ENCODE measurements at places on chromosomes 3 and 15.

DNA sequence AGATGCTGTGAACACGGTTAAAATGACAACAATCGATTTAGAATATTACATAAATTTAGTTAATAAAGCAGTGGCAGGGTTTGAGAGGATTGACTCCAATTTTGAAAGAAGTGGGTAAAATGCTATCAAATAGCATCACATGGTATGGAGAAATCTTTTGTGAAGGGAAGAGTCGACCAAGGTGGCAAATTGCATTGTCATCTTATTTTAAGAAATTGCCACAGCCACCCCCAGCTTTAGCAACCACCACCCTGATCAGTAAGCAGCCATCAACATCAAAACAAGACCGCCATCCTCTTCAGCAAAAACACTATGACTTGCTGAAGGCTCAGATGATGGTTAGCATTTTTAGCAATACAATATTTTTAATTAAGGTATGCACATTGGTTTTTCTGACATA is 5.7 kb upstream of the CCR5 start:
- DNase-seq: no peak

DNA sequence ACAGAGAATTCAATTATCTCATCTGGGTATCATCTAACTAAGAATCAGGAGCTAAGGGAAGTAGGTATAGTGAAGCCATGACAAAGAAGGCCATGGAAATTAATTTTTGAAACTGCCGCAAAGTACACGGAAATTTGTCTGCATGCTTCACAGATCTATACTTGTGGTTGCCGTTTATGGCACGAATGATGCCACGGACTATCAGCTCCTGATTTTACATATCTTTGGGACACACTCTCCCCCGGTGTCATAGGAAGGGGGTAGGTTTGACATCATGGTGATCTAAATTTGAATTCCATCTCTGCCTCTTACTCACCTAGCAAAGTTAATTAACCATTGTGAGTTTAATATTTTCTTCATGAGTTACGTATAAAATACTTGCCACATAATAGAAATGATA is 14.0 kb downstream of the ARPP21 start:
- no peak for DNase-seq

GRCh38 chr3:138825336-138825735 is 9.4 kb downstream of the PIK3CB start:
- no peak for DNase-seq

DNA sequence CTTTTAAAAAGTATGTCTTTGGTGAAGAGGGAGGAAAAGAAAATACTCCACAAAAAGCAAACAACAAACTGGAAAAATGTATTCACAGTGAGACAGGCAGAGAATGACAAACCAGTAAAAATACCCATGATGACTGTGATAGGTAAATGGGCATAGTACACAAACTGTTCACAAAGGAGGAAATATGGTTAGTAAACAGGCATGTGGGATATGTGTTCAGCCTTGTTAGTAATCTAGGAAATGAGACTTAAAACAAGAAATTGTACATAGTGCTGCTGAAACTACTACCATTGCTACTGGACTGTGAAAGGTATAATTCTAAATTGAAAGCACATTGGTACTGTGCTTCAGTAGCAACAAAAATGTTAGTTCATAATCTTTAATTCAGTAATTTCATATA is 50.1 kb downstream of the UBE2E2 start:
- no peak for DNase-seq

GRCh38 chr3:126677862-126678503 is 23.1 kb upstream of the TXNRD3 start:
- no peak for DNase-seq

- no peak for DNase-seq
Observed at GRCh38 chr3:77147836-77148578, 108.1 kb downstream of the ROBO2 start.

GRCh38 chr3:33025648-33026178 is 71.2 kb downstream of the GLB1 start:
- no peak for DNase-seq

GRCh38 chr15:23566651-23567050 is 1.2 kb downstream of the MKRN3 start:
- no peak for DNase-seq

DNA sequence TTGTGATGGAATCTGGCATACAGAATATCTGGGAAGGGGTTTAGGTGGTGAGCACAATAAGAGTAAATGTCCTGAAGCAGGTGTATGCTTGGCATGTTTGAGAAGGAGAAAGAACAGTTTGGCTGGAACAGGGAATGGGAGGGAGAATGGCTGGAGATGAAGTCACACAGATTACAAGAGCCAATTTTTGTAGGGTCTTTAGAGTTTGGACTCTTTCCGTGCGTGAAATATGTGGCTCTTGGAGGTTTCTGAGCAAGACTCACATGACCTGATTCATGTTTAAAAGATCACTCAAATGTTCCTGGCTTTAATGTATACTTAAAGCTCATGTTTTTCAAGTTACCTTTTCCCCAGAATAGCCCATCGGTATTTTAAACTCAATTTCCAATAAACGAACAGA is 32.8 kb downstream of the SPRED1 start:
- no peak for DNase-seq

- peak; percentile 89 for DNase-seq
Observed at GRCh38 chr15:72182673-72183072, 14.9 kb downstream of the GRAMD2A start.

DNA sequence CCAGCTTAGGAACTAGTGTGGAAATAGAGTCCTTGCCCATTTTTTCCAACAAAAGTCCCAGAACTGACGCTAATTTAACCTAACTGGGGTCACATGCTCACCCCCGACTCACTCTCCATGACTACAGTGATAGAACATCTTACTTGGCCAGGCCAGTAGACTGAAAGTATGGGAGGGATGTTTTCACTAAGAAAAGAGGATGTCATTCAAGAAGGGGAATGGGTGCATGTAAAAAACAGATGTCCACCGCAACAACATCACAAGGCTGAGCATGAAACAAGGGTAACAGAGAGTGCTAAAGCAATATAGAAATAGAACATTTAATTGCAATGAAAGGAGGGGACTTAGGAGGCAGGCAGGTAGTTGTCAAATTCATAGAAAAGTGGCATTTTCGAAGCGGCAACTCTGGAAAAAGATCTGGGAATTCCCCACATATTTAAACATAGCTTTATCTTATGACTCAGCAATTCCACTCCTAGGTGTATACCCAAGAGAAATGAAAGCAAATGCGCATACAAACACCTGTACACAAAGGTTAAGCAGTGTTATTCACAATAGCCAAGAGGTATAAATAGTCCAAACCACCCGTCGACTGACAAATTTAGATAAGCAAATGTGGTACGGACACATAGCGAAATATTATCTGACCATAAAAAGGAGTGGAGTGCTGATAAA is 41.1 kb upstream of the UBE2E2 start:
- no peak for DNase-seq

DNA sequence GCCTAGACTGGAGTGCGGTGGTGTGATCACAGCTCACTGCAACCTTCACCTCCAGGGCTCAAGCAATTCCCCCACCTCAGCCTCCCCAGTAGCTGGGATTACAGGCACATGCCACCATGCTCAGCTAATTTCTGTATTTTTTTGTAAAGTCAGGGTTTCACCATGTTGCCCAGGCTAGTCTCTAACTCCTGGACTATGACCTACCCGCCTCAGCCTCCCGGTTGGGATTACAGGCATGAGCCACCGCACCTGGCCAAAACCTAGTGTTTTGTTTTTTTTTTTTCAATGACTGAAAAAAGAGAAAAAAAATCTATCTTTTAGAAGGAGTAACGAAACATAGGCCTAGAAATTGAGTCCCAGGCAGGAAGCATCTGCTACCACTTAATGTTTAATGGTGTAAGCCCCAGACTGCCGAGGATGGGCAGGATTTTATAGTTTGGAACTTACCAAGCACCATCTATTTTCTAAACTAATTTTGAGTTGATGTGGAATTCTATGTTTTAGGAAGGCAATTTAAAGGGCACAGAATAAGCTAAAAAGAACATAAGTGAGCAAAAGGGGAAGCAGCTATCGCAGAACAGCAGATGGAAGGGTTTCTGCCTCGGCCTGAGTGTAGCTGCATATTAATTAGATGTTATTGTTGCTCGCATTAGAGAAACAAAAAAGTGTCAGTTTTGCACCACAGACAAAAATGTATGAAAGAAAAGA is 24.2 kb upstream of the CA12 start:
- DNase-seq: no peak

GRCh38 chr3:8869613-8870012 is 93.7 kb downstream of the RAD18 start:
- peak; percentile 59 for DNase-seq

- DNase-seq: no peak
Observed at GRCh38 chr3:69499899-69500421, 114.1 kb upstream of the FRMD4B start.

- DNase-seq: no peak
Observed at GRCh38 chr3:5565026-5565425, 377.5 kb downstream of the EDEM1 start.

DNA sequence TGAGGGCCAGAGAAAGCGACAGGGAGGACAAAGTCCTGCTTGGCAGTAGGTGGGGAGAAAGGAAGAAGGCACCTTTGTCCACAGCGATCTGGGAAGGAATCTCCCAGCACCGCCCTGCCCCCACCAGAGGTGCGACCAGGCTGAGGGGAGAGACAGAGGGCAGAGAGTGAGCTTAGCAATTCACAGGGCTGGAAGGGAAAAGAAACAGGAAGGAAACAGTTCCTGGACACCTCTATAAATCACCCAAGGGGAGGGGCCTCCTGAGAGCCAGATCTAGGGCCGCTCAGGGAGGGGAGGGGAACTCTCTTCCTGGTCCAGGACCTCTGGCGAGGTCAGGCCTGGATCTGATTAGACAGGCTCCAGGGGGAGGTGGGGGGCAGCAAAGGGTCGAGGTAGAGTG is 35.4 kb downstream of the RNU5B-1 start:
- DNase-seq: no peak

DNA sequence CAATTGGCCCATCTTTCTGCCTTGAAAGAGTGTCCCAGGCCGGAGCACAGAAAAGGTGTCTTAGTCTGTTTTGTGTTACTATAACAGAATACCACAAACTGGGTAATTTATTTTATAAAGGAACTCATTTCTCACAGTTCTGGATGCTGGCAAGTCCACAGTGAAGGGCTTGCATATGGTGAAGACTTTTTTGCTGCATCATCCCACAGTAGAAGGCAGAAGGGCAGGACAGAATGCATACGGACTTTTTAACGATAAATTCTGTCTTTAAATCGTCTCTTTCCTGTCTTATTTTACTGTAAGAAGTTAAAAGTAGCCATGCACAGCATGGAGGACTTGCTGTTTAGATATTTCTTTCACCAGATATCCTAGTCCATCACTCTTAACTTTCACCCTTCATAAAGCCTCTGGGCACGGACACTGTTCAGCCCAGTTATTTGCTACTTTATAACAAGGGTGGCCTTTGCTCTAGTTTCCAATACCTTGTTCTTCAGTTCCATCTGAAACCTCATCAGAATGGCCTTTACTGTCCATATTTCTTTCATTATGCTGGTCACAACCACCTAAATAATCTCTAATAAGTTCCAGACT is 10.3 kb upstream of the EIF1B start:
- no peak for DNase-seq

- DNase-seq: no peak
Observed at GRCh38 chr3:87437765-87438164, 161.4 kb upstream of the POU1F1 start.

DNA sequence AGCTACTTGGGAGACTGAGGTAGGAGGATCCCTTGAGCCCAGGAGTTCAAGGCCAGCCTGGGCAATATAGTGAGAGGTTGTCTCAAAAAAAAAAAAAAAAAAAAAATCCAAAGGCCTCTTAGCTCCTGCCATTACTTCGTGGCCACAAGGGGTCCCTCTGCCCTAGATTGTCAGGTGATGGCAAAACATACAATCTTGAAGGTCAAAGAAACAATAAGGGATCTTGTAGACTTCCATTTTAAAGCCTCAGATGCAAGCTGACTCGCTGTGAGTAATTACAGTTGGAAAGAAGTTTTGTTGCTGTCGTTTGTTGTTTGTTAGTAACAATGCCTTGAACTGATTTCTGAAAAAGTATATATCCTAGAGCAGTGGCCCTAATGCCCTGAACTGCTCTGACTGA is 55.9 kb upstream of the PLCL2 start:
- peak; percentile 67 for DNase-seq

GRCh38 chr15:74011610-74012009 is 17.1 kb downstream of the PML start:
- no peak for DNase-seq

All from foreskin melanocyte (primary cell).